ENCODE measurements at places on chromosomes 11 and 22.

DNA sequence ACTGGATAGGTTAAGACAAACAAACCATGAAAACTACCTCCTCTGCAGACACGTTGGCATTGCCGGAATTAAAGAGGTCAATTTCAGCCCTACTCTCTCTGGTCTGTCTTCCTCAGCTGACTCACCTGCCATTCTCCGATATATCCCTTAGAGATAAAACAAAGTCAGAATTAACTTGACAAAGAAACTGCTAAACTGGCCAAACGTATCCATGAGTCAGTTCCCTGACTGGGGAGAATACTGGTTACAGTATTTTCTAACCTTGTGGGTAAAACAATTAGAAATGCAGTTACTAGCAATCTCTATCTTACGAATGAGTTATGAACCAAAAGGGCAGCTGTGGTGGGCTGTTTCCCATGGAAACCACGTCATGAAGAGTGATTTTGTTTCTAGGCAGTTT, 96.2 kb downstream of the RDX start:
- DNase-seq: no peak
- no peak overlapping the region for H3K4me3 ChIP-seq
- no peak overlapping the region for H3K27ac ChIP-seq
- H3K36me3 ChIP-seq: no peaks in the 10 kb centered on the region

DNA sequence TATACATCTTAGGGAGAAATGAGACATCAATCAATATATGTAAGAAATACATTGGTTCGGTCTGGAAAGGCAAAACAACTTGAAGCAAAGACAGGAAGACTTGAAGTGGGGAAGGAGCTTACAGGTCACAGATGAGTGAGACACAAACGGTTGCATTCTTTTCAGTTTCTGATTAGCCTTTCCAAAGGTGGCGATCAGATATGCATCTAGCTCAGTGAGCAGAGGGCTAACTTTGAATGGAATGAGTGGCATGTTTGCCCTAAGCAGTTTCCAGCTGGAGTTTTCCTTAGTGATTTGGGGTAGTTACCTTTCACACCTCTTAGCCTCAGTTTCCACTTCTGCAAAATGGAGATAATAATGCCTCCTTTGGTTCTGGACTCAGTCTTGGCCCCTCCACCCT, 15.8 kb downstream of the LHFPL7 start:
- H3K36me3 ChIP-seq: no peaks in the 10 kb centered on the region
- H3K27ac ChIP-seq: no peak overlapping the region
- no peak for DNase-seq
- no peaks in the 10 kb centered on the region for H3K4me1 ChIP-seq

- H3K36me3 ChIP-seq: no peaks in the 10 kb centered on the region
- H3K4me1 ChIP-seq: no peaks in the 10 kb centered on the region
- H3K27ac ChIP-seq: no peak overlapping the region
- no peak overlapping the region for H3K4me3 ChIP-seq
- no peaks in the 10 kb centered on the region for H3K27me3 ChIP-seq
- no peak for DNase-seq
These were observed 22.6 kb downstream of the OR6M1 start for GRCh38 chr11:123783536-123783935.

GRCh38 chr11:117064275-117064674, 34.0 kb downstream of the SIK3 start:
- H3K36me3 ChIP-seq: no peaks in the 10 kb centered on the region
- peaks cover 21% of the 10 kb centered on the region for H3K4me1 ChIP-seq
- DNase-seq: no peak
- no peak overlapping the region for H3K27ac ChIP-seq

DNA sequence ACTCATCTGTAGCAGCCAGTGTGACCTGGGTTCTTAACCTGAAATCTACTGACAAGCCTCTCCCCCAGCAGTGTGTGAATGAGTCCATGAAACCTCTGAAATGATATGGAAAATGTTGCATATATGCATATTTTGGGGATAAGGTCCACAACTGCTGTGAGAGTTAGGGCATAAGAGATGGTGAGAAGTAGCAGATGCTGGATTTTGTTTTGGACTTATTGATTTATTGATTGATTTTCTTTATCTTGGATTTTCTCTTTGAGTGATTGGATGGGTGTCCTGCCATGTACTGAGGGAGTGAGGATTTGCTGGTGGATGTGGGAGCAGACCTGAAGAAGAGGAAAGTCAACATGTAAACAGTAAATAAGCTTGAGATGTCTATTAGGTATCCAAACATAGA, 211.4 kb upstream of the SORL1-AS1 start:
- H3K36me3 ChIP-seq: no peaks in the 10 kb centered on the region
- no peak for DNase-seq
- H3K4me1 ChIP-seq: no peaks in the 10 kb centered on the region
- no peak overlapping the region for H3K27ac ChIP-seq
- no peak overlapping the region for H3K4me3 ChIP-seq

DNA sequence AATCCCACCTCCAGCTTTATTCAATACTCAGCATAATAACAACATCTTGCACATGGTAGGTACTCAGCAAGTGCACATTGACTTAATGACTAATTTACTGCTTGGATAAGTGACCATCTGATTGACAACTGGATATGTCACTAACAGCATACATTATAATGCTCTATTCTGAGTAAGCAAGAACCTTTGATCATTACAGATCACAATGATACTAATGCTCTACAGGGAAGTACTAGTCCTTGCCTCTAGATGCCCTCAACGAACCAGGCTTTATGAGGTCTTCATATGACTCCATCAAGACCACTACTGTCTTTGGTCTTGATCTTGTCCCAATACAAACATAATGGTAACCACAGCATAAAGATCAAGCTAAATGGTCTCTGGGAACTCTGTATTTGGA, 167.6 kb upstream of the MTMR2 start:
- peaks cover 37% of the 10 kb centered on the region for H3K4me1 ChIP-seq
- DNase-seq: no peak
- no peak overlapping the region for H3K4me3 ChIP-seq
- no peak overlapping the region for H3K27ac ChIP-seq
